ENCODE measurements at places on chromosomes 7 and 10.
A peak's percentile ranks its signal among the peaks of the same experiment; 100 is the strongest.

- no peak for DNase-seq
Measured at GRCh38 chr10:109974504-109975191, 33.1 kb upstream of the ADD3 start.

DNA sequence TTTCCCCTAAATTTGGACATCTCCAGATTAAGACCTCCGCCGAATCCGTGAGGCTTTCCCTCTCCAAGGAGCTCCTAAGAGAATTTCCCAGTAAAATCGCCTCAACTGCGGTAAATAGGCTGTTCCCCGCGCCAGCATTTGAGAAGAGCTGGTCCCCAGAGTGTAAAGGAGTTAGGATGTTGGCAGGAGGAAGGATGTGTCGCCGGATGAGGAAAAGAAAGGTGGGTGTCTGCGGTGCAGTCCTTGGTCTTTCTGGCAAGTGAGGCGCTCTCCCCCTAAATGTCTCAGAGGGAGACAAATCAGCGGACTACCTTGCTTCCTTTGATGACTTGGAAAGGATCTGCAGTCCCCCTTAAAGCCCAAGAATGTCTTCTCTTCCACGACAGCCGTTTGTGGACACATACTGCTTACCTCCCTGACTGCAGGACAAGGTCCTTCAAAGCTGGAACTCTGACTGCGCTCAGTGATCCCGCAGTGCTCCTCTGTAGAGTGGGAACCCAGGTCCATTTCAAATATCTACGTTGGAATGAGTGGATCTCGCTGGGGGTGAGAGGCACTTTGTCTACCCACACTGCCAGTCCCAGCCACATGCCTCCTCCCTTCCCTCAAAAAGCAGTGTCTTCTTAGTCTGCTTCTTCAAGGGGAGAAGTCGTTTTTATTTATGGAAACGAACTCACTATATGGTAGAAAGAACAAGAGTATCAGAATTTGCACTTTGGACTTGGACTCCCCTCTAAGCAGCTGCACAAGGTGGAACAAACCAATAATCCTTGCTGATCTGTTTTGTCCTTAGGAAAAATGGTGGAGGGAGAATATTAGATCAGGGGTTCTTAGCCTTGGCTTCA, 1.1 kb upstream of the DLG5 start:
- peak; percentile 8 for DNase-seq

- DNase-seq: no peak
Measured at GRCh38 chr10:74437822-74438221, 286.8 kb downstream of the ADK start.

DNA sequence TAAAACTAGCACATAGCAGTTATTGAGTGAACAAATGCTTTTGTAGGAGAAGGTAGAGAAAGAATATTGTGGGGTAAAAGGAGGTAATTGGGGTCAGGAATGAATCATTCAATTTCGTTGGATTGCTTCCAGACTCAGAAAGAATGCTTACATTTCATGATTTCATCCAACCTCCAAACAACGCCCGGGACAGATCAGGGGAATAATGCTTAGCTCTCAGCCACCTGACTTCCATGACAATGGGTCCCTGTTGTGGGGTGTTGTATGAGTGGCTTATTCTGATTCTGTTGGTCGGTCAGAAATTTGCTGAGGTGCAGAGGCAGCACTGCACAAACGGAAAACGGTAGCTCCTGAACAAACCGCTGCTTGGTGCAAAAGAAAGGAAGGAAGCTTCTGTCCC, 24.0 kb upstream of the INPP5F start:
- no peak for DNase-seq

- DNase-seq: peak; percentile 52
Measured at GRCh38 chr7:127253281-127254162, 781 bp upstream of the GRM8 start.

Measured in CD4-positive, CD25-positive, alpha-beta regulatory T cell (primary cell).